T-helper 17 cell (primary cell): ENCODE measurements at places on chromosomes 2 and 18.

DNA sequence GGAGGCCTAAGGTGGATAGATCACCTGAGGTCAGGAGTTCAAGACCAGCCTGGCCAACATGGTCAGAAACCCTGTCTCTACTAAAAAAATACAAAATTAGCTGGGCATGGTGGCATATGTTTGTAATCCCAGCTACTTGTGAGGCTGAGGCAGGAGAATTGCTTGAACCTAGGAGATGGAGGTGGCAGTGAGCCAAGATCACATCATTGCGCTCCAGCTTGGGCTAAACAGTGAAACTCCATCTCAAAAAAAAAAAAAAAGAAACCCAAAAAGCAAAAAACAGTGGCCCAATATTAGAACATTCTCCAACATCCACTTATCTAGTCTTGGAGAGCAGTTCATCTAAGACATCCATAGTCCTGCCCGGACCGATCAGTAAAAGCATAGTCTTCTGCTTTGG, 260.4 kb downstream of the MREG start:
- peaks cover 24% of the 10 kb centered on the region for H3K4me1 ChIP-seq
- no peak for DNase-seq
- peaks cover 13% of the 10 kb centered on the region for H3K27me3 ChIP-seq
- H3K4me3 ChIP-seq: no peak overlapping the region
- no peak overlapping the region for H3K27ac ChIP-seq
- H3K36me3 ChIP-seq: peaks cover 5% of the 10 kb centered on the region

GRCh38 chr18:50159654-50160046, 35.3 kb downstream of the MYO5B start:
- no peaks in the 10 kb centered on the region for H3K4me1 ChIP-seq
- DNase-seq: no peak
- peaks cover 46% of the 10 kb centered on the region for H3K27me3 ChIP-seq

DNA sequence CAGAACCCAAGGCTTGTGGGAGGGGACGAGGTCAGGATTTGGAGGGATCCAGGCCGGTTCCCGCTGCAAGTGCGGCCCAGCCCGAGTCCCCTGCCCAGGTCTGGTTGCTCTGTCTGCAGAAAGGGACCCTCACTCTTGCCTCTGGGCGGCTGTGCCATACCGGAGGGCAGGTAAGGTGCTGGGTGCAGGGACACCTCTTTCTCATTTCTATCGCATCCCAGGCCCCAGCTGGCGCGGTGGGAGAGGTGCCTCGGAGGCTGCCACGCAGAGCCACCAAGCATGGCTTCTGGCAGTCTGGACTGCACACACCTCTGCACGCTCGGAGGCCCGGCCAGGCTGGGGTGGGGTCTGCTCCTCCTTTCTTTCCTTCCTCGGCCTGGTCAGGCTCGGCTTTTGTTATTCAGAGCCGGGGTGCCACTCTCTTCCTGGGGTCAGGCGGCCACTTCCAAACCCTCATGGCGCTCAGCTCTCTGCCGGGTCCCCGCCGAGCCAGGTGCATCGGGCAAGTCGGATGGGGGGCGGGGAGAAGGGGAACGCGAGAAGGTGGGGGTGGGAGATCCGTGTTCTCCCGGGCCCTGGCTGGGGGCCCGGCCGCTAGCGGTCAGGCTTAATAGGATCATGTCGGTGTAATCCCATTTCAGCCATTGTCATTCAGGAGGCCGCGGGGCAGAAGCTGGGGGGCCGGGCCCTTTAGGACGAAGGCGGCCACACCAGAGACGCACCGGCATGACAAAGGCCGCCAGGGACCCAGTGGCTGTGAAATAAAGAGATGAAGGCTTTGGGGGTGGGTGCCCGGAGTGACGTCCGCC, 9.0 kb downstream of the GBX2 start:
- no peak overlapping the region for H3K27ac ChIP-seq
- no peak for DNase-seq
- H3K27me3 ChIP-seq: peaks cover 63% of the 10 kb centered on the region
- H3K4me3 ChIP-seq: no peak overlapping the region

DNA sequence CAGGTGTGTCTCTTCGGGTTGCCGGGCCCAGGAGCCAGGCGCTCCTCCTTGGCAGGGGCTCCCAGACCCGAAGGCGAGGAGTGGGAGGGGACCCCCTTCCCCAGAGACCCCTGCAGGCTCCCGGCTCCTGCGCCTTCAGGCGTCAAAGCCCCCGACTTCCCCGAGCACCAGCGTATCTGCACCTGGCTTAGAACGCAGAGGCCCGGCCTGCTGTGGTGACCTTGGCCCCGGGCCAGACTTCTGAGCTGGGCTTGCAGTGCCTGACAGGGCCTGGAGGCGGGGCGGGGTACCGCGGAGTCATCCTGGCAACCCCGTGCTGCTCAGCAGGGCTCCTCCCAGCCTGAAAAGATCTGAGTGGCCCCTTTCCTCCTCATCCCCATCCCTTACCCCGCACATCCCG, 27.0 kb downstream of the SKA1 start:
- H3K27ac ChIP-seq: no peak overlapping the region
- H3K4me1 ChIP-seq: peaks cover 16% of the 10 kb centered on the region
- no peak for DNase-seq

DNA sequence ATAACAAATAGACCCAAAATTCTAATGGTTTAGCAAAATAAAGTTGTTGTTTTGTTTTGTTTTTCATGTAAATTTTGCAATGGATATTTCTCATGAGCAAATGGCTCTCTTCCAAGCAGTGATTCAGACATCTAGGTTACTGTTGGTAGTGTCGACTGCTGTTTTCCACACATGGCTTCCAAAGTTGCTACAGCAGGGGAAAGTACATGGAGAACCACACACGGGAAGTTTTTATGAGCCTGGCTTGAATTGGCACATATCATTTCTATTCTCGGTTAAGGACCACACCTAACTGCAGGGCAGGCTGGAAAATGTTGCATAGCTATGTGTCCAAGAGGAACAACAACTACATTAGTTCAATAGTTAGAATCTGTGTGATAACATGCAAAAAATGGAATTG, 262.1 kb downstream of the GALNT13 start:
- no peak for DNase-seq
- H3K36me3 ChIP-seq: no peaks in the 10 kb centered on the region
- H3K4me1 ChIP-seq: no peaks in the 10 kb centered on the region
- H3K27me3 ChIP-seq: no peaks in the 10 kb centered on the region
- H3K27ac ChIP-seq: no peak overlapping the region

GRCh38 chr2:99141110-99142108, at the start of gene C2orf15:
Gene C2orf15, plus strand, starts transcription at chr2:99141707. Its CDS starts 8,852 bp downstream, at chr2:99150559.
- peak within 1 kb of the TSS; percentile 96 for H3K27ac ChIP-seq
- no peaks in the 10 kb centered on the region for H3K27me3 ChIP-seq
- peak within 1 kb of the TSS; percentile 97 for H3K4me3 ChIP-seq
- DNase-seq: peak; percentile 98
- H3K4me1 ChIP-seq: peaks cover 8% of the 10 kb centered on the region

DNA sequence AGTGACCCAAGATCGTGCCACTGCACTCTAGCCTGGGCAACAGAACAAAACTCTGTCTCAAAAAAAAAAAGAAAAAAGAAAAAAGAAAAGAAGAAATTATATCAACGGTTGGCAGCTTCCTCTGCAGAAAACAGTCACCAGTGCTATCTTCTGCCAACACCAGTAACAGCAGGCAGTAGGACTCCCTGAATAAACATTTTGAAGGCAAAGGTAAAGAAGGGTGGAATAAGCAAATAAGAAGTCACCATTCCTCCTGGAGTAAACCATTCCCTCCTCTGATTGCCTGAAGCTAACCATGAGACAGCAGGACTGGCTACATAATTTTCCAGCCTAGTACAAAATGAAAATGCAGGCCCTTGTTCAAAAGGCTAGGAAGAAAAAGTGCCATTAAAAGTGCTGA, 9.0 kb upstream of the RNF103 start:
- no peaks in the 10 kb centered on the region for H3K36me3 ChIP-seq
- no peak overlapping the region for H3K4me3 ChIP-seq
- DNase-seq: no peak
- H3K27me3 ChIP-seq: peaks cover 25% of the 10 kb centered on the region
- peaks cover 2% of the 10 kb centered on the region for H3K4me1 ChIP-seq
- no peak overlapping the region for H3K27ac ChIP-seq
